ENCODE measurements at places on chromosomes 6 and 20.

GRCh38 chr20:1108437-1108920 is 9.9 kb upstream of the PSMF1 start:
- DNase-seq: peak; percentile 48

- no peak for DNase-seq
Measured at GRCh38 chr6:73024598-73024997, 200.7 kb downstream of the KHDC1L start.

- DNase-seq: no peak
Measured at GRCh38 chr6:142653710-142654420, 291.1 kb downstream of the HIVEP2 start.

DNA sequence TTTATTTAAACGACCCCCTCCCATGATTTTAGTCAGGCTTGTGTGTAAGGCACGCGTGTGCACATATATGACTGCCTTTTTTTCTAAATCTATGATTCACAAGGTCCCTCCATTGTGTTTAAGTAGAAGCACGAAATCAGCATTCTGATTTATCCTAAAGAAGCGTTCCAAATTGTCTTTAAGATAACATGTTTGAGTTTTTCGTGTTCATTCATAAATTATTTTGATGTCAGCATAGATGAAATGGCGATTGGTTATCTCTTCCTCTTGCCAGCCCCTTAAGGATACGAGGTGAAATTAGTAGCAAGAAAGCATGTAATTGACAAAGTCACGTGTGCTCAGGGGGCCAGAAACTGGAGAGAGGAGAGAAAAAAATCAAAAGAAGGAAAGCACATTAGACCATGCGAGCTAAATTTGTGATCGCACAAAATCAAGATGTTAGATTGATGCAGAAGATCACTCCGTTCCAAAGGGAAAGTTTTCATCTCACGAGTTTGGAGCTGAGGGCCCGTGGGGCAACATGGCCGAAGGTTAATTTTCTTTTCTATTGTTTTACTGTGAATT is at the start of gene LIN28B:
LIN28B (plus strand) TSS at position 377 of the 564 bp plus-strand sequence; CDS start at position 521, 144 bp downstream.
- no peak for DNase-seq

DNA sequence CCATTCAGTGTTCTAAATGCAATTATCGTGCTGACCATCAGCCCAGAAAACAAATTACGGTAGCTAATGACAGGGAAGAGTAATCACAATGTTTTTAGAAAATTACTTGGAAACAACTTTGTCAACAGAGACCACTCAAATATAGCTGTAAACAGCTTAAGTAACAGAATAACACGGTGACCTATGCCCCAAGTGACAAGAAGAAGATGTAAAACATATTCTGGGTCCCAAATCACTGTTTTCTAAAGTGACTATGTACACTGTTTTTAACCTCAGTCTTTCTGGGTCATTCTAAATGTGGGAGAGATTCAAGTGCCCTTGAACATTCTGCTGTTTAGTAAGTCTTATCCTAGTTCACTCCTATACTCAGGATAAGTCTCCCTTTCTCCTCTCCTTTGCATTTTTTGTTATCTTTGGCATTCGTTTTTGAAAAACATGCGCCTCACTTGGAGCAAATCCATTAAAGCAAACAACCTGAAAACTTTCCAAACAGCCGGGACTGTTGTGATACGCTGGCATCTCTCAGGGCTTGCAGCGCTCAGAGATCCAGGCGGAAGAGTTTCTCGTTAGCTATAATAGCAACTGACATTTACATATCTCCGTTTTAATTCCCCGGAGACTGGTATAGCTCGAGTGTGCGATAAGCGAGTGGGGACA is 114.5 kb upstream of the SOX4 start:
- DNase-seq: peak; percentile 92

DNA sequence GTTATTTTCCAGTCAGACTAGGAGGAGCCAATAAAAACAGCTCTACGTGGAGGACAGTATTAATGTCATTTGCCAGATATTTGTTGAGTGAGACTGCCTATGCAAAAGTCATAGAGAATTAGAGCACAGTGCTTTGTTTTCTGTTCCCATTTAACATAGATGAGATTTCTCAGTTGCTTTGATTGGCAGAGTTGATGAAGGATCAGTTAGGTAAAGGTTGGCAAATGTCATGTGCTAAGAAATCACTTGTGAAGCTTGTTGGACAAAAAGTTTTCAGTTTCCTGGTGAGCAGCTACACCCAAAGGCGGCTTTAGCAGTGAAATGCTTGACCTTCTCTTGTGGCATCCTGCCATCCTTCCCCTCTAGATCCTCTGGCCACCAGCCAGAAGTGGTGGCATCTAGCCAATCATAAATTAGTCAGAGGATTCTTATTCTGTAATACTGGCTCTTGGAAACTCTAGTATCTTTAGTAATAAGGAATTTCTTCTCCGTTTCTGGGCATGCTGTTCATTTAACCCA is 37.0 kb downstream of the BCKDHB start:
- DNase-seq: peak; percentile 96

DNA sequence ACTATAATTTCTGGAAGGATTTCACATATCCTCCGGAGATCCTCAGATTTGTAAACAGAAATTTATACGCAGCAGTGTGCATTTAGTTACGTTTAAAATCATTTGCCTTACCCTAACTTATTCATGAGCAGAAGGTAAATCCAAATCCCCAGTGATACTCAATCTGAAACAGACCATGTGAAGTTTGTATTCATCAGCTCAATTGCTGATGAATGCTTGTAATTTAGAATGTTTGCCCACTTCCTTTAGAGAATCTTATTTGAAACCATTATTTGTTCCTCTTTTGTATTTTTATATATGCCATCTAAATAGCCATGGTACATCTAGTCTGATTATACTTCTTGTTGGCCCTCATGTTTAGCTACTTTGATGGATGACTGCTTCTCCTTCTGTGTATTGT is 15.4 kb downstream of the TAAR1 start:
- no peak for DNase-seq

- DNase-seq: no peak
Measured at GRCh38 chr6:156833755-156834154, 56.6 kb downstream of the ARID1B start.

DNA sequence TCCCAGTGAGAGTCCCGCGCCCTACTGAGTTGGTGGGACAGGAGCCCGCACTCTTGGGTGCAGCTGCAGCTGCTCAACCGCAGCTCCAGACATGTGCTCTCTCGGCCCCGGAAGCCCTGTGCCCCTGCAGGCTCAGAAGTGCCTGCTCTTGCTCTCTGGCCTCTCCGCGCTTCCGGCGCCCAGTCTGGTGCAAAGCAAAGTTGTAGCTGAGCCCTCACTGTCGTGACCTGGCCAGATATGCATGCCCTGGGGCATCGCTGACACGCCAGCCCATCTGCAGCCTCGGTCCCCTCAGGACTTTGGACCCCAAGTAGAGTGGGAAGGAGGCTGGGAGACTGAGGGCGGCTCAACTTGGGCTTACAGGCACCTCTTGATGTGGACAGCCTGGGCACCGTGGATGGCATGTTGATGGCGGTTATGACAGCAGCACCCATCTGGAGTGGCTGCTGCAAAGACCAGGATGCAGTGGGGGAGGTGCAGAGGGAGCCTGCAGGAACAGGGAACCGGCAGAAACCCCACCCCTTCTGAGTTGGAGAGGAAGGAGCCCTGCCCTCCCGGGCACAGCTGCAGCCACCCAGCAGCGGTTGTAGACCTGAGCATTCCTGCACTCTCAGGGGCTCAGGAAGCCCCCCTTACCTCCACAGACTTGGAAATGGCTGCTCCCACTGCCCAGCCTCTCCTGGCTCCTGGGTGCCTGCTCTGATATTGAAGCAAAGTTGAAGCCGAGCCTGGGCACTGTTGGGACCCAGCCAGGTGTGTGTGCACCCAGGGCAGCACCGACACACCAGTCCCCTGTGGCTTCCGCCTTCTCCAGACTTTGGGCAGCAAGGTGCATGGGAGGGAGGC is 462.6 kb downstream of the TBC1D32 start:
- DNase-seq: no peak

DNA sequence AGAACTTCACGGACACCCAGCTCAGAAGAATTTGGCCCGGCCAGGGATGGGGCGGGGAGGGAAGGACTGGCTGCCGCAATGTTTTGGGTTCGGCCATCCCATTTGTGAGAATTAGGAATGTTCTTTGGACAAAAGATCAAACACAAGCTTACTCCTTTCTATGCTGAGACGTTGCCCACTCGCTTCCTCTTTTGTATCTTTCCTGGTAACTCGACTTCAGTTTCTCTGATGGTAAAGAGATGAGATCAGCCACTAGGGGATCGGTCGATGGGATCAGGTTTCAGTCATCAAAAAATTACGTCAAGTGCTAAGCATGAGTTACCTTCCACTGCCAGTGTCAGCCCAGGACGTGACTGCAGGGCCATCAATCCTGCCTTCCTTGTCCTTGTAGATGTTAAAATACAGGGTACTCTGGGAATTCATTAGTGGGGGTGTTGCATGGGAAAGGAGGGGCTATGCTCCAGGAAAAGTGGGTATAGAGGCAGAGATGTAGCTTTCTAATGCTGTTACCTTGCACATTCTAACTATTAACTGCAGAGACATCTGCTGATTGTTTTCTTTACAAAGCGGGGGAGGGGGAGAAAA is 190.2 kb downstream of the TSHZ2 start:
- peak; percentile 9 for DNase-seq

DNA sequence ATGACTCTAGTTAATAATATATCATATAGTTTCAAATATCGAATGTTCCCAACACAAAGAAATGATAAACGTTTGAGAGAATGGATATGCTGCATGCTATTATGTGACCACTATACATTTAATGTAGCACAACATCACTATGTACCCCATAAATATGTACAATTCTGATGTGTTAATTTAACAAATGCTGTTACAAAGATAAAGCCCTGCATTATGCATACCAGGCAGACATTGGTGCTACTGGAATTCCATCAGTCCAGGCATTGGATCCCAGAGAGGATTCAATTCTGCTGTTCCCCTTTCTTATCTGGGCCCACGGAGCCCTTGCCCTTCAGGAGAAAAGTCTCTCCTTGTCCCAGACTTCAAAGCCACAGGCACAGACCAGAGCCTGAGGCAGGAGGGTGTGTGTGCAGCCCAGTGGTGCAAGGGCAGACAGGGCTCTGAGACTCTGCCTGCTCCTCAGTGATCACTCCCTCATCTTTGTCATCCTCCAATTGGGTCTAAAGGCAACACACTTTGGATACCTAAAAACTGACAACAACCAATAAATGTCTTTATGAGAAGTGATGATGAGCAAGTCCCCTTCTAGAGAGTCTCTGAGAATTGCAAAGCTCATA is 45.2 kb downstream of the PSMG4 start:
- DNase-seq: no peak

DNA sequence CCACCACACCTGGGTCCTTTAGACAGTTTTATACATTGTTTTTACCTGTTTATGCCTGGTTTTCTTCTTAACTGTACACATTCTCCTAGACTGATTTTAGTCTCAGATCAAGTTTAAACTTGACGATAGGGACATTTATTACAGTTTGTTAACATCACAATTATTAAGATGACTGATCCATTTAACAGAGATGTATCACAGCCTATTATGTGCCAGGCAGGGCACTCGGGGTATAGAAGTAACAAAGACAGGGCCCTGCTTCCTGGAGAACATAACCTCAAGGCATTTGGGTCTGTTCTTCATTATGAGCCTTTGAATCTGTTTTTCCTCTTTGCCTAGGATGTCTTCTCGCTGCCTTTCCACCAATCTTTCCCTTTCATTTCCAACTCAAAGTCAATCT is 380.5 kb downstream of the ESR1 start:
- DNase-seq: no peak

DNA sequence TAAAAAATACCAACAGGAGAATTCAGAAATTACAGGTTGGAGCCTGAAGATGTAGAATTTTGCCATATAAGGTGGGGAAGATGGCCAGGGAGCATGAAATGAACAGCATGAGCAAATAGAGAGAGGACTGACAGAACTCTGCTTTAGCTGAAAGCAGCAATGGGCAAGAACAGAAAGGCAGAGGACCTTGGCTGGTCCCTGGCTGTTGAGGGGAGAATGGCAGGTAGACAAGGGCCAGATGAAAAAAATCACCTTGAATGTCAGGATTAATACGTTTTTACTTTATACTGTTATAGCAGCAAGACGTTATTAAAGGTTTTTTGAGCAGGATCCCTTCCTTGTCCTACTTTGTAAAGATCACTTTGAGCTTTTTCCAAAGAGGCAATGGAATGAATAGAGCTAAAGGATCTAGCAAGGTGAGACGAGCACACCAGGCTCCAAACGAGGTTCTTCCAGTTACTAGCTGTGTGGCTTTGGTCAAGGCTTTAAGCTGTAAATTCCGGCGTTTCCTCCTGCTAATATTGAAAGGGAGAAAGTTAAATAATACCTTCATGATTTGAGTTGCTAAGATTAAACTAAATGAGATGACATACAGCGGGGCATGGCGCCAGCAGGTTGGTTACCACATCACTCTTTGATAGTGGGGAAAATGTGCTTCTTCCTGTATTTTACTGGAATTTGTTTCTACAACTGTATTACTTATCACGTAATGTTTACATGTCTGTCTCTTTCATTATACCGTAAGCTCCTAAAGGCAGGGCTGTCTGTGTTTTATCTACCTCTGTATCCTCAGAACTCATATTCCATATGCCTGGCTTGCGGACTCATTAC is 776 bp downstream of the PPIL1 start:
- DNase-seq: peak; percentile 43

DNA sequence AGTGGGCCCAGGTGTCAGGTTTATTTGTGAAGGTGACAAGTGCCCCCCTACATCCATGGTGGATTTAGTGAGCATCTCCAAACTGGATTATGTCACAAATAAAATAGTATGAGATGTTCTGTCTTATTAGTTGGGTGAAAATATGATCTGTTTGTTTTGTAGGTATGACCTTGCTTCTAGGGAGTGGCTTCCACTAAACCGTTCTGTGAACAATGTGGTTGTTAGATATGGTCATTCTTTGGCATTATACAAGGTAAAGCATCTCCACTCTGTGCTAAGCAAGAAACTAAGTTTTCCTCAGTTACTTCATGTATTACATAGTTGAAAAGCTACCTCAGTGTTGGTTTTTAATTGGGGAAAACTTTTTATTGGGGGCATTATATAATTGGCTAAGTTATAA is 88.4 kb downstream of the ATRN start:
- DNase-seq: no peak

- DNase-seq: peak; percentile 25
Measured at GRCh38 chr20:10433014-10433622, 904 bp downstream of the MKKS start.

DNA sequence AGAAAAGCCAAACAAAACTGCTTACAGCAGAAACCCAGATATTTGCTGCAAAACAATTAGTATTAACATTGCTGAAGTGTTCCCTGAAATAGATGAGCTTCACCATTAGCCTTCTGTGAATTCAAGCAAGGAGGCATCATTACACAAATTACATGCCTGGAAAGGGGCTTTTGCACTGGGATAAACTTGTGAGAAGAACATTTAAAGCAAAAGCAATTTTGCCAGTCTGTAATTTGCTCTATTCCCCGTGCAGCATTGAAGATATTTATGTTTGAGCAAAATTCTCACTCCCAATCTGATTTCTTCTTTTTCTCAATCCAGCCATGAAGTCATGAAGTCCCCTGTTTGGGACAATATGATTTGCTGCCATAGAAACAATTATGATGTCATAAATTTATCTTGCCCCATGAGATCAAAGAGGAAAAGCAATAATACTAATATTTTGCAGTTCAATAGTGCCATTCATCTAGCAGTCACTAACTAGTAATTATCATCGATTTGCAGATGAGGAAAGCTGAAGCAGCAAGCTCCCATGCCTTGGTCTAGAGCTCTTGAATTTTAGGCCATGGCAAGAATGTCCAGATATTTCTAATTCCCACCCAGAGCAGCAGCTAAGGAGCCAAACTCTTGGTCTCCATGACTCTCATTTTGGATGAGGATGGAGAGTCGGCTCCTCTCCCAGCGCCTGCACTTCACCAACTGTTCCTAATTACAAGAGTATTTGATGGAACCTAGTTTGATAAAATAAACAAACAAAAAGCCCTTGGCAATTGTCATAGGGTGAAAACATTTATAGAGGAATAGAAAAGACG is 49.5 kb upstream of the CCN6 start:
- no peak for DNase-seq

GRCh38 chr20:47173596-47174216 is 182.8 kb downstream of the ZMYND8 start:
- no peak for DNase-seq
